SK-N-MC (cell line): ENCODE measurements at places on chromosomes 1 and 21.
A peak's percentile ranks its signal among the peaks of the same experiment; 100 is the strongest.

- DNase-seq = no peak
Measured at GRCh38 chr21:24289539-24289938, 1317.7 kb downstream of the MRPL39 start.

GRCh38 chr1:216425577-216425976 lies 2.3 kb upstream of the USH2A start:
- no peak for DNase-seq

DNA sequence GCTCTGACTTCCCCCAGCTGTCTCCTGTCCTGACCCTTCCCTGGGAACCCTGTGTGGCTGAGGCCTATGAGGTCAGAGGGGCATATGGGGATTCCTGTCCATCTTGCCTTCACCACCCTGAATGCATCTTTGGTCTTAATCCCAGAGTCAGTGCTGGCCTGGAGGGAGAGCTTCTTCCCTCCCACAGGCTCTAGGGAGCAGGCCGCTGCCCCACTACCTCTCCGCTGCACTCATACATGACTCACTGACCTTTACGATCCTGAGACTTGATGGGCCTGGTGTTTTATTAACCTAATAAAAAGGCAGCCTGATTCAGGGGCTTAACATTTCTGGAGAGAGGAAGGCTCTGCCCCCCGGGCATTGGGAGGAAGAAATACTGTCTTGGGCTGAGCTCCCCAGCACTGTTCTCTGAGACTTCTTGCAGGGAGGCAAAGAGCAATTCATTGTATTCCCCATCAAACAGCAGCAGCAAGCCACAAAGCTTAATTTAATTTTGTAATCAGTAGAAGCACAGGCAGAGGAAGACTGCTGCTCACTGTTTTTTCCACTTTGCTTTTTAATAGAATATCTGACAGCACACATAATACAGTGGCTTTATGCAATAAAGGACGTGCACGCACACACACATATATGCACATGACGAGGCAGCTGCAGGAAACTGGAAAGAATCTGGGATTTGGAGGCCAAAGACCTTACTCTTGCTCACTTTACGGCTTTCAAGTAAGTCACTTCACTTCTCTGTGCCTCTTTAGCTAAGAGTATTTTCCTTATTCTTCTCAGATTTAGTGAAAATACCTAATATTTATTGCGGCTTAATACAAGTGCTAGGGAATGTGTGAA lies 89.2 kb upstream of the GRIK3 start:
- no peak for DNase-seq

GRCh38 chr1:12372180-12372579 lies 142.3 kb downstream of the VPS13D start:
- no peak for DNase-seq

GRCh38 chr1:169812131-169812530 lies 17.4 kb upstream of the METTL18 start:
- no peak for DNase-seq

GRCh38 chr21:40620386-40621145 lies 226.4 kb downstream of the DSCAM start:
- no peak for DNase-seq

DNA sequence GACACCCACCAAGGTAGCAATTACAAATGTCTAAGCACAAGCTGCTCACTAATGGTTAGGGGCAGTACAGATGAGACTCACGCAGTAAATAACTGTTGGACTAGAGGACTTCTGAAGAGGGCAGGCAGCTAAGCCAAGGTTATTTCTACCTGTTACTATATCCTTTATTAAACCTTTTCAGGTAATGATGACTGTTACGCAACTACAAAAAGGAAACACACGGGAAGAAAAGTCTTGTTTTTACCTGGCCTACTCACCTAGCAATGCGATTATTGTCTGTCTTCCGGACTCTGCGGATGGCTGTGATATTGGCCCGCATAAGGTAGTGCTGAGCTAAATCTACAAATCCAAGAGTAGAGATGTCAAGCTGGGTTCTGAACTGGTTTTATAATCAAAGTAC lies 17.8 kb upstream of the VHLL start:
- DNase-seq = no peak

- DNase-seq = no peak
Measured at GRCh38 chr1:206698011-206698410, 13.3 kb downstream of the MAPKAPK2 start.

DNA sequence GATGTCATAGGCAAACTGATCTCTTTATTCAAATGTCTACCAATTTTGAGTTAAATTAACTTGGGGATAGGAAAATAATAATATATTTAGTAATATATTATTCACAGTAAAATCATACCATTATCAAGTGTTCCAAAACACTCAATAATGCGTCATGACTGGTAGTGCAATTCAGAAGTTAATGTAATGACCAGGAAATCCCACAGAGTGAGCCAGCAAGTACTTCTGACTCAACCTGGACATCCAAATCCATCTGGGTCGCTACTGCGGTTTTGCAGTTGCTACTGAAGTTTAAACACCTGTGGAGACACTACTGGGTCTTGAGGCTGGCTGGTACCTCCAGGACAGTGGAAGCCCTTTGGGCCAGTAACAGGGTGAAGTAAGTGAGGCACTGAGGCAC lies 44.8 kb downstream of the DPYD start:
- DNase-seq = no peak

GRCh38 chr1:35592991-35593769 lies 20.1 kb downstream of the TFAP2E start:
- DNase-seq = no peak

- DNase-seq = no peak
Measured at GRCh38 chr1:111992476-111992875, 3.0 kb upstream of the KCND3 start.

DNA sequence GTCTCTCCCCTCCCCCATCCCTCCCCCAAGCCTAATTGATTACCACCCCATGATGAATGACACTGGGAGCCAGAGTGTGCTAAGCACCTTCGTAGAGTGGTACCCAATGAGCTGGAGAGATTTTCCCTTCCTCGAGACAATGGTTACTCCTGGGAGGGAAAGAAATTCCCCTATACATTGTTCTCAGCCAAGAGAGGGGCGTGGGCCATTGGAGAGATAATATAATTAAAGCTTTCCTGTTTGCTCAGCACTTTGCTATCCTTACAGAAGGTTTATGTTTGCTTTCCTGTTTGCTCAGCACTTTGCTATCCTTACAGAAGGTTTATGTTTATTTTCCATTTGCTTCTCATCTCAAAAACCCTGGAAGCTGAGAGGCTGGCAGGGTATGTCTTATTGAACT lies 126.1 kb upstream of the KLHDC7A start:
- peak; percentile 42 for DNase-seq

DNA sequence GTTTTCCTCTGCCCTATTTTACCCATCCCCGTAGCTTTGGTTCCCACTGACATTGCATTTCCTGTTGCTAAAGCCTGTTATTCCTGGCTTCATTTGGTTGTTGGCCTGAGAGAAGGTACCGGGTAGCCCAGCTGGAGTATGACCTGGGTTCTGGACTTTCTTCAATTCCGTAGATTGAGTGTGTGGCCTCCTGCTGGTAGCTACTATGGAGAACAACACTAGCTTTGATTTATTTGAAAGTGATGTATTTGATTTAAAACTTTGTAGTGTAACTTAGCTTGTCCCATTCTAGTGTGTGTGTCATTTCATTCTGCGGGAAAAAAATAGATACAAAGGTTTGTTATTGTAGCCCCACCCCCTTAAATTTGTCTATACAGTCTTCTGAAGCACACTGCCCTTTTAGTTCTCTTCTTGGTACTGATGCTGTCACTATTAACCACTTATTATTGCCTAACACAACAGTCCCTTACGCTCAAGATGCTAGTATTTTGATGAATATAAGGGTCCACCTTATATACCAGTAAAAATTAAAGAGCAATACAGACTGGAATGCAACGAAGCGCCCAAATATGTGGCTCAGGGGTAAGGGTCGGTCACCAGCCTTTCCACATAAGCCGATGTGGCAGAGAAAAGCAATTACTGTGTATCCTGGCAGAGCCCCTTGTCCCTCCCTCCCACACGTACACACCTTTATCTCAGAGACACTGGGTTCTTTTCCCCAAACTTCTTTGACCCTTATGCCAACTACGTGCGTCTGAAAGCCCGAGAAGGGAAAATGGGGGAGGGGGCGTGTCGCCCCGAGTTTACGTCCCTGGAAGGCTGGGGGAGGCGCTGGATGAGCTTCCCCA lies 643 bp upstream of the MOV10 start:
- DNase-seq = no peak
